ENCODE measurements at places on chromosomes 7 and 10. TPM values are rescaled to one million over a fixed set of nuclear protein-coding genes. Genes with fewer than 3 reads are reported as not detected.

GRCh38 chr10:54415483-54415882 is 385.5 kb downstream of the PCDH15 start:
- no peak overlapping the region for H3K27ac ChIP-seq
- no peak overlapping the region for H3K4me3 ChIP-seq
- DNase-seq = no peak
- H3K4me1 ChIP-seq = no peaks in the 10 kb centered on the region
- H3K36me3 ChIP-seq = peaks cover 4% of the 10 kb centered on the region

- no peak for DNase-seq
- no peak overlapping the region for H3K4me3 ChIP-seq
- no peaks in the 10 kb centered on the region for H3K36me3 ChIP-seq
- H3K4me1 ChIP-seq = no peaks in the 10 kb centered on the region
- H3K27me3 ChIP-seq = peaks cover 18% of the 10 kb centered on the region
Observed at GRCh38 chr7:88243345-88243909, 23.6 kb upstream of the SRI start.

The BRI3 gene
- total RNA-seq = 40.3 TPM

DNA sequence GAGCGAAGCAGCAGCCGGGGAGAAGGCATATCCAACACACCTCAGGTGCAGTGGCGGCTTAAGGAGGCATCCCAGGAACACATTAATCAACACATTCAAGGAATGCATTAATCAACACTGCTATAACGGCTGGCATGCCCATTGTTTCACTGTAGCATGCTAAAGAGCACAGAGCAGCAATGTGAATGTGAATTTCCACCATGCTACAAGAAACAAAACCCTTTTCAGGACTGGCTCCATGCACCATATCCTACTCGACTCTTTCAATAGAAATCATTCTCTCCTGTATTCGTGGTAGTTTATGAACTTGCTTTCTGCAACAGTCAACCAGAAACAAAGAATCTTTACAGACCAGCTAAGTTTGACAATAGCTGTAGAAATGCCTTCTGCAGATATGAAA is 149.0 kb downstream of the NRCAM start:
- H3K36me3 ChIP-seq = no peaks in the 10 kb centered on the region
- H3K27me3 ChIP-seq = no peaks in the 10 kb centered on the region
- DNase-seq = no peak
- no peak overlapping the region for H3K4me3 ChIP-seq
- no peaks in the 10 kb centered on the region for H3K4me1 ChIP-seq

The LDB3 gene
- total RNA-seq = not detected

The PYROXD2 gene
- 7.2 TPM for total RNA-seq

GRCh38 chr7:108697254-108697653 is 127.6 kb downstream of the DNAJB9 start:
- no peak overlapping the region for H3K27ac ChIP-seq
- H3K36me3 ChIP-seq = no peaks in the 10 kb centered on the region
- DNase-seq = no peak
- no peaks in the 10 kb centered on the region for H3K4me1 ChIP-seq
- H3K27me3 ChIP-seq = no peaks in the 10 kb centered on the region
- no peak overlapping the region for H3K4me3 ChIP-seq

The PON1 gene
- not detected for total RNA-seq

- H3K4me1 ChIP-seq = peaks cover 4% of the 10 kb centered on the region
- H3K27ac ChIP-seq = no peak overlapping the region
- H3K4me3 ChIP-seq = no peak overlapping the region
- H3K36me3 ChIP-seq = no peaks in the 10 kb centered on the region
Observed at GRCh38 chr7:18689551-18689950, 194.0 kb downstream of the HDAC9 start.

GRCh38 chr7:30148951-30149459 is 14.2 kb downstream of the MTURN start:
- H3K36me3 ChIP-seq = no peaks in the 10 kb centered on the region
- H3K4me3 ChIP-seq = no peak overlapping the region
- no peaks in the 10 kb centered on the region for H3K27me3 ChIP-seq
- no peak for DNase-seq
- no peak overlapping the region for H3K27ac ChIP-seq

The TMEM60 gene
- total RNA-seq = 8.8 TPM

DNA sequence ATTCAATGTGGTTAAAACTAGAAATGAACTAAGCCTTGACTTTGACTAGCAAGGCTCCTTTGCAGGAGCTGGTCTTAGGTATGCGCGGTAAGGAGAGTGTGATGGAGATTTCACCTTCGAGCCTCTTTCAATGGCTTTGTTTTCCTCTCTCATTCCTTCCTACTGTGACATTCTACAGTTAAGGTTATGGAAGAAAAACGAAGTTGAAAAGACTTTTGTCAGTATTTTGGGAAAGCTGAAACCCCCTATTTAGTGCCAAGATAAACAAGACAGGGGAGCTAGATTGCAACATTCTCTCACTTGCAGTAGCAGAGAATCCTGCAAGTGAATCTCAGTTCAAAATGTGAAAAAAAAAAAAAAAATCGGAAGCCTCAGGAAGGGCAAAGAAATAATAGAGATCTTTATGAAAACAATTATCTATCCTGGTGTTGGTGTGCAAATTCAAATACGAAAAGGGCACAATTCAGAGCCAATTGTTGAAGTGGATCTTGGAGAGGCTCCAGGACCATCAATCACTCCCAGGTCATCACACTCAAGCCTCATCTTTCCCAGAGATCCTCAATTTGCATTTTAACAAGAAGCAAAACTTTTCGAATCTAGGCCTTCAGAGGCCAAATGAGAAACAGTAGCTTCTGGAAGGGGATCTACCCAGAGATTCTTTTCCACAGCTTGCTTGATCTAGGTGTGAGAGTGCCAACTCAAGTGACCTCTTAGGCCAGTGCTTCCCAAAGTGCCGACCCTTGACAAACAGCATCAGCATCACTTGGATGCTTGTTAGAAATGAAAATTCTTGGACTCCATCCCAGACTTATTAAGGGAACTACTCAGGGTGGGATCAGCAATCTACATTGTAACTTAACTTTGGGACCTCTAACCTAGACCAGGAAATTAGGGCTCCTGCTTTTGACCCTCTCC is 163.8 kb downstream of the INHBA start:
- no peaks in the 10 kb centered on the region for H3K27me3 ChIP-seq
- DNase-seq = no peak
- no peak overlapping the region for H3K4me3 ChIP-seq

- peaks cover 5% of the 10 kb centered on the region for H3K27me3 ChIP-seq
- DNase-seq = no peak
- H3K27ac ChIP-seq = peak overlapping the region; percentile 94
Observed at GRCh38 chr7:70678621-70679251, 453.2 kb upstream of the GALNT17 start.

The H2BK1 gene
- total RNA-seq = not detected

GRCh38 chr7:55056577-55057480 is 38.0 kb downstream of the EGFR start:
- no peak for DNase-seq
- H3K27ac ChIP-seq = no peak overlapping the region
- no peaks in the 10 kb centered on the region for H3K36me3 ChIP-seq

The GSDME gene
- total RNA-seq = 5.2 TPM

Data from natural killer cell treated with Interleukin-12 subunit alpha and Interleukin-12 subunit beta and Interleukin-15 and Interleukin-18, amount 100 ng/mL, for 72 hours (primary cell).